Amniotic stem cell (primary cell): ENCODE measurements at places on chromosomes 7 and 10.

DNA sequence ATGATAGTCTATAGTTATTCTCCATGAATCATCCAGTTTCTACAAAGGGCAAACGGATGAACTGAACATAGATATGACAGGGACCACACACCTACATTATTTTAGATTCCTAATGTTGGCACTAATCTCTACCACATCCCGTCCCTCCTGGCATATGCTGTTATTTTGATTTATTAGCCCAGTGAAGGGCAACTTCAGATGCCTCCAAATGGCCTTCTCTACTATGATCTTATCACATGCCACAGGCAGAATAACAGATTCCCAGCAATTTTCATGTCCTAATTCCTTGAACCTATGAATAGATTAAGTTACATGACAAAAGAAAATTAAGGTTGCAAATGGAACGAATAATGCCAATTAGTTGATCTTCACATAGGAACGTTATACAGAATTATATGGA, 474.7 kb downstream of the ANKRD7 start:
- no peak for DNase-seq

- no peak for DNase-seq
Observed at GRCh38 chr10:18786478-18786877, 127.2 kb downstream of the ARL5B start.

DNA sequence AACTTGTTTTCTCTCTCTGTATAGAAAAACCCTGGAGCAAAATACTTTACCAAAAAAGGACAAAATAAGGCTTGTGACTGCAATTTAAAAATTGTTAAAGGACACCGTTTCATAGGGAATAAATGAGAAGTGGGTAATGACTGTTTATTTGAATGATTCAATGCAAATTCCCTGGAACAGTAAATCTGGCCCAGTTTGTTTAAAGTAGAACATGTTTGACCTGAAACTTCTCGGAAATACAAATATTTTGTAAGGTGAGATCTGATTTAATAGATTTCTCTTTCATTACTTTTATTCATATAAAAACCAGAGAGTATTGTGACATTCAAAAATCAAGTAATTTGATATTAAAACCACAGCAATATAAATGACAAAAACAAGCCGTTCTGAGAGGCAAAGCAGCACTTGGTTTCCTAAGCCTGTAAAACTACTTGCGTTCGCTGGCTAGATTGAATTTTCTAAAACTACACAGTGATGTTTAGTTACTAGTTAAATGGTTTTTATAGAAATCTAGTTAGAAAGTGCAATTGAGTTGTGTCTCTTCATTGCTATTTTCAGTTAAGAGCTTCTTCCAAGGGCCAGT, 76.8 kb upstream of the PITRM1 start:
- DNase-seq: no peak

DNA sequence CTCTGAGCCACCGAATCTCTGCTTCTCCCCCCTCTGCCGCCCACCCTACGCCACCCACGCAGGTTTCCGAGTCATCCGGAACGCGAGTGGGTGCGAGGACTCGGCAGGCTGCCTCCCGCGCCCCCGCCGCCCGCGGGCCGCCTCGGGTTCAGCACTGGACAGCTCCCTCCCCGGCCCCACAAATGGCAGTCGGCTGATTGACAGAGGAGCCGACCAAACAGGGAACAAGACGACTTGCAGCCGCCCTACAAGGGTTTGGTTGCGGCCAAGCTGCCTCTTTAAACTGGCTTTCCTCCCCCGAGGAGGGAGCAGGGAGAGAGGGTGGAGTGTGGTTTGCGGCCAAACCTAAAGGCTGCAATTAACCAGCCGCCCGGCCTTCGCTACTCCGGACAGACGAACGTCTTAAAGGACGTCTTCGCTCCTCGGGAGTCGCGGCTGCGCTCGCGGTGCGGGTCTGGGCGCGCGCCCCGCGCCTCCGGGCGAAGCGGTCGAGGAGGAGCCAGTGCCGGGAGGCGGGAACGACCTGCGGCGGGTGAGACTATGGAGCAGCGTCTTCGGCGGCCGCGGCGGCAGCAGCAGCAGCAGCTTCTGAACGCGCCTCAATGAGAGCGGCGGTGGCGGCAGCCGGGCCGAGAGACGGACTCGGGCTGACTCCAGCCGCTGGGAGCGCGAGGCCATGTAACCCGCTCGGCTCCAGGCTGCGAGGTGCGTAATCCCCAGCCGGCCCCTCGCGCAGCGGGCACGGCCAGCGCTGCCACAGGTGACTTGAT, at the start of gene GPR158:
GPR158 (plus strand) TSS at position 541 of the 770 bp plus-strand sequence. CDS start 420 bp downstream, outside the sequence.
- DNase-seq: peak; percentile 21

GRCh38 chr10:62732841-62733653, 71.5 kb upstream of the ADO start:
- no peak for DNase-seq

- DNase-seq: no peak
Observed at GRCh38 chr7:96218664-96219243, 103.1 kb downstream of the SLC25A13 start.

DNA sequence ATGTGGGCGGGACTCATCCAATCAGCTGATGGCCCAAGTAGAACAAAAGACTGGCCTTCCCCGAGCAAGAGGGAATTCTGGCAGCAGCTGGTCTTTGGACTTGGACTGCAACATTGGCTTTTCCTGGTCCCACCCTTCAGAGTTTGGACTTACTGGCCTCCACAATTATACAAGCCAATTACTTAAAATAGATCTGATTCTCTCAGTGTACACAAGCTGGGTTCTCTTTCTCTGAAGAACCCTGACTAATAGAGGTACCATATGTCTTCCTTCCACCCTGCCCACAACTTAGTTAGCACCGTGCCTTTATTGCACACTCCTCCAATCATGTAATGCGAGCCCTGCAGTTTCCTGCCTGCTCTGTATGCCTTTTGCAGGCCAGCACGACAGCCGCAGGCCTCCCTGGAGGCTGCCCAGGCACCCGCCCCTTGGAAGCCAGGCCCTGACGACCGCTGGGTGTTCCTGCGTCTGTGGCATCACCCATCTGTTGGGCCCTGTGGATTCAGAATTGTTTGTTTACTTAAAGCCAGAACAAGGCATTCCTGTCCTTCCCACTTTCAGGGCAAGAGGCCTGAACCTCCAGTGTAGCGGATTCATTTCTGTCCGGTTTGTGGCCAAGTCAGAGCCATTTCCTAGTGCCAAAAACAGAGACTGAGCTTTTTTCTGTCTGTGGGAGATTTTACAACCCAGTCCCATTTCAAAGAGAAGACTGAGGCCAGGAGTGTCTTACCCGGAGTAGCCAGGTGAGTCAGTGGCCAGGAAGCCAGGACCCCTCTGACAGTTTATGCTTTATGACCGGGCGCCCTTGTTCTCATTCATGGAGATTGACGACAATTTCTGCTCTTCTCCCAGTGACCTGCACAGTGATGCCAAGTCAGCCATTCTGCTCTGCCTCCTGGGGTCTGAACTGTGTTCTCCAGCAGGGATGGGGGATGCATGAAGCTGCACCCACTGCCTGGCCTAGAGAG, 968 bp upstream of the INMT start:
- no peak for DNase-seq

DNA sequence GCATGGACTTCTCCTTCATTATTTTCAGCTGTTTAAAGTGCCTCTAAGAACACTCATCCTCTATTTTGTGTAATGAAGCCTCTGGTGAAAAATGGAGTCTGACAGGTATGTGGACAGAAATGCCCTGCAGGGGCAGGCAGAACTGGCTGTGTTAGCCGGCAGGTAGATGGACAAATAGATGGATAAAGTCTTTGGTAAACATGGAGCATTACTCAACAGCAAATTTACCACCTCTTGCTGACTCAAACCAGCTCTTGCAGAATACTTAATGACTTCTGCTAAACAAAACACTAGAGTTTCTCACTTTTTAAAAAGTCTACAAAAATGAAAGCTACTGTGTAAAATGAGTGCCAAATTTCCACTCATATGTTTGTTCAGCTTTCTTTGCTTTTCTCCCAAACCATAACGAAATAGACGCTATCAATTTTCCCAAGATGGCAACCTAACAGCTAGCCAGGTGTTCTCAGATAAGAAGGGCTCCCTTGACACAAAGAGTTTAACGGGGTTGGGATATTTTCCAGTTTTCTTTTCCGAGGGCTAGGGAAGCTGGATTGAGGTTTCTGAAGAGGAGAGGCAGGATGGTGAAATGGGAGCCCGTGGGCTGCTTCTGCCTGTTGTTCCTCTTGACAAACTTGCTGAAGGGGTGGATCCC, 71.9 kb upstream of the HABP2 start:
- DNase-seq: no peak

DNA sequence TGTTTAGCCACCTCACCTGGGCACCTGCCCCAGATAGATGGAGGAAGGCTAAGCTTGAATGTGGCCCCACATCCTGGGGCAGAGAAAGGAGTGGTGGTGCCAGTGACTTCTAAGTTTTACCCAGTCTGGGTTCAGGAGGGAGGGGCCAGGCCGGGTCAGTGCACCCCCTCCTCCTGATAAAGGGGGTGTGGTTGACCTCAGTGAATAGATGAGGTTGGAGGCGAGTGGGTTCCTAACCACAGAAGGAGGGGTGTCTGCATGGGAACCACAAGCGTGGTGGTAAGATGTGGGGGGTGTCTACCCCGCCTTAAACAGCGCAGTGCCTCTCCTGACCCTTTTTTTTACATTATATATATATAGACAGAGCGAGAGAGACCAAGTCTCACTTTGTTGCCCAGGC, 105.3 kb upstream of the KCTD7 start:
- DNase-seq: no peak

- no peak for DNase-seq
Observed at GRCh38 chr10:82378146-82378545, 503.2 kb downstream of the NRG3 start.
